ENCODE measurements at places on chromosomes 7 and 10.

DNA sequence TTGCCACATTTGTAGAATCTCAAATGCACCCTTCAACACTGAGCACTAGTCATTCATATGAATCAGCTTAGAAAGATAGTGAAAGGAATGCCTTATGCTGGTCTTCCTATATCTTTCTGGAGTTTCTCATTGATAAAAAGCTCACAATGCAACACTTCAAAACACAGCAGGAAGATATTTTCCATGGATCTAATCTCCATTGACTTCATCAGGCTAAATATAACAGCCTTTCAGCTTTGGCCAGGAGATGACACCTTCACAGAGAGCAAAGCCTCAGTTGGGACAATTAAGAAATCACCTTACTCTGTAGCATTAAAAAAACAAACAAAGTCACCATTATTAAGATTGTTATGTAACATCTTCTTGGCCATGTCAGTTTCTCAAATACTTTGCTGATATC, 6.7 kb downstream of the NRP1 start:
- DNase-seq: no peak

- DNase-seq: no peak
Observed at GRCh38 chr7:98387544-98388226, 13.2 kb downstream of the BAIAP2L1 start.

- DNase-seq: no peak
Observed at GRCh38 chr10:48533951-48534720, 70.7 kb downstream of the ARHGAP22 start.

- DNase-seq: no peak
Observed at GRCh38 chr7:150359622-150360362, 8.8 kb upstream of the REPIN1 start.

- DNase-seq: no peak
Observed at GRCh38 chr7:43726466-43726865, 2.9 kb downstream of the COA1 start.

Measured in esophagus squamous epithelium (tissue), 5 donors.